ENCODE measurements at places on chromosomes 2 and 18.

DNA sequence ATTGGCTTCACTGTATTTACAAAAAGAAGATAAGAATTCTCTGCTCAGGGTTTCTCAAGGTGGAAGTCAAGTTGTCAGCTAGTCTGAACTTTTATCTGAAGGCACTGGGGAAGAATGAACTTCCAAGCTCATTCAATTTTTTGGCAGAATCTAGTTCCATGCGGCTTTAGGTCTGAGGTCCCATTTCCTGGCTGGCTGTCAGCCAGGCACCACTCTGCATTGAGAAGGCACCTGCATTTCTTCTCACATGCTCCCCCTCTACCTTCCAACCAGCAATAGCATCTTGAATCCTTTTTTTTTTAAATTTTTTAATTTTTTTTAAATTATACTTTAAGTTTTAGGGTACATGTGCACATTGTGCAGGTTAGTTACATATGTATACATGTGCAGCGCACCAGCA lies 46.2 kb upstream of the RPE start:
- DNase-seq = no peak

GRCh38 chr2:205721057-205721449 lies 38.8 kb downstream of the NRP2 start:
- no peak for DNase-seq

DNA sequence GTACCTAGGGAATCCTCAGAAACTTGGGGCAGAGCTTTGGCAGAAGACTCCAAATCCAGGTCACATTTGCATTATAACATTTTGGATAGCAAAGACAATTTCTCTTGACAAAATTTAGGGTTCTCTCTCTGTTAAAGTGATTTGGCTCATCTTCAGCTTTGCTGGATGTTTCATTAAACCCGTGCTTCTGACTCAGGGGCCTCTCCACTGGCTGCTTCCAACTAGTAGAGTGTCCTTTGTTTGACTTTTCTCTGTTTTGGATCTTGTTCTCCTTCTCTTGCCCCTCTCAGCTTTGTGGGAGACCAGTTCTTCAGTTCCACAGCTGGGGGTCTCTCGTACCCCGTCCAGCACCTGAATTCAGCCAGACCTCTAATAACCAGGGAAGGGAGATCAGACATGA lies 145.6 kb downstream of the PLCL1 start:
- no peak for DNase-seq

- DNase-seq = peak; percentile 94
These were observed 141.4 kb downstream of the BCL2 start for GRCh38 chr18:63177919-63178821.

DNA sequence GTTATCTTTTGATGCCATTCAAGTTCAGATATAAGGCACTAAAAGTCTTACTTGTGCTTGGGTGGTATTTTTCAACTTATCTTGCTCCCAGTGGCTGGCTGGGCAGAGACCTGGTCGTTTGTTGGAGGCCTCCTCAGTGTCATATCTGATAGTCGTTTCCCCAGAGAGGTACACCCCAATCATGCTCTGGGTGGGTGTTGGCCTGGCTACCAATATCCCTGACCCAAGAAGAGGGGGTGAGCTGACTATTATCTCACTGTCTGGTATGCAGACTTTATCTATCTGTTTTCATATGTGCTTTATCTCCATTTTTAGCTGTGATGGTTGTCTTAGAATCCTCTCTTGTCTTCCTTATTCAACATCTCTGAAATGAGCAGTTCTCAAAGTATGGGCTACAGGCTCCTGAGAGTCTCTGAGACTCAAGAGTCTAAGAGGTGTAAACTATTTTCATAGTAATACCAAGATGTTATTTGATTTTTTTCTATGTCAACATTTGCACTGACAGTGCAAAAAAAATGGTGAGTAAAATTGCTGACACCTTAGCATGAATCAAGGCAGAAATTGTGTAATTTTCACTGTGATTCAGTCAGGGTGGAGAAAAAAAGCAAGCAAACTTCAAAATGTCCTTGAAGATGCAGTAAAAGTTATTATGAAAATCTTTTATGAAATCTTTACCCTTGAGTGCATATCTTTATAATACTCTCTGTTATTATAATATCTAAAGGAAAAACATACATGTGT lies 12.3 kb upstream of the PLEK start:
- no peak for DNase-seq

- peak; percentile 72 for DNase-seq
These were observed 29.7 kb upstream of the APCDD1 start for GRCh38 chr18:10424585-10425307.

Measured in psoas muscle (tissue), 8 donors.